NCI-H748 treated with DMSO at 0.1 percent for 48 hours (cell line): ENCODE measurements at places on chromosomes 12 and 14.
A peak's percentile ranks its signal among the peaks of the same experiment; 100 is the strongest.

- DNase-seq: no peak
Observed at GRCh38 chr12:32569259-32569658, 109.8 kb upstream of the DNM1L start.

DNA sequence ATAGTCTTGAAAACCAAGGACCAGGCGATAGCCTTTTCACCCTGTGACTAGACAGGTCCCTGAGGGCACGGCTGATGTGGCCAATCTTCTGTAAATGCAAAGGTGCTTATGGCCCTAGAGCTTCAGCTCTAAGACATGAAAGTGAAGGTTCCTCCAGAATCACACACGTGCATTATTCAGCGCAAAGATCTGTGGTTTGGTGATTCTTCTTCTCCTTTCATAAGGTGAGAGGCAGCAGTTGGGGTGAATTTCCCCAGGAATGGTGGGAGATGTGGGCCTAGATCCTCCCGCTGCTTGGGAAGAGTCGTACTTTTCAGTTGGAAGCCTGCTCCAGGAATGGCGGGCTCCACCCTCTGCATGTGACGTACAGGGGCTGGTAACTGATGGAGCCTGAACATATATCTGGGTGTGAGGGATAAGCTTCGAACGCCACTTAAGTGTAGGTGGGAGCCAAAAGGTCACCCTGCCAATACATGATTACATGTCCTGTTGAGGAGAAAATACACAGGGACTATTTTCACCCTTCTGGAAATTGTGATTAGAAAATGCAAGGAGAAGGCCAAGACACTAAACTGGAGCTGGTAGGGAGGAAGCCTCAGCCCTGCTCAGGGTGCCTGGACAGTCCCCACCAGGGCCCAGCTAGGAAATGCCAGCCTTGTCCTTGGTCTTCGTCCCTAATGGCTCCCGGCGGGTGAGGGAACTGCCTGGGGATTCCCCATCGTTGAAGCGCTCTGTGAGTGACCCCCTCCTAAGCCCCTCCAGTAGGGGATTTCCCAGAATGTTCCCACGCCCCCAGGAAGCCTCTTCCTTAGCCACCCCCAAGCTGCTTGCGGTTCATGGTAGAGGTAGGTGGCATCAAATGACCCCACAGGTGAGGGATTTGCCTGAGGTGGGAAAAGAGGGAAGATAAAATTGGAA lies 17.6 kb downstream of the BATF start:
- DNase-seq: no peak

DNA sequence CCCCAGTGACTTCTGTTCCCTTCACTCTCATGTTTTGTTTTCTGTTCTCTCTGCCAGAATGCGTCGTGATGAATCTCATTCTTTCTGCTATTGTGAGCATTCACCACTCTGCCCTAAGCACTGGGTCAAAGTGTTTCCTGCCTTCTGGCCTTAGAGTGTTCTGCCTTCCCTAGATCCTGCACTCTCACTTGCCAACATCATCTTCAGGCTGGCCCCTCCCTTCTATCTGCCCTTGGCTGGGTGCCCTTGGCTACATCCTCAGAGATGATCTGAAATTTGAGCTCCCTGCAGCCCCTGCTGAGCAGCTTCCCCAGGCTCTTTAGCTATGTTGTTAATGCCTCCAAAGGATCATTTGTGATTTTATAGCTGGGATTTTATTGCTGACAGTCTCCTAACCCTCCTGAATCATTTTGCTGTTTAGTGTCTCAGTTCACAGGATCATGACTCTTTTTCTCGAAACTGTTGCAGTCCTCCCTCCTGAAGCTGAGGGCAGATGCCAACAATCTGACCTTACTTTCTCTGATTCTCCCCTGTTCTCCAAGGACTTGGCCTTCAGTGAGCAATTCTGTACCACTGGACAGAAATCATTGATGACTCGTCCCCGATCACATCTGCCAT lies 4.5 kb downstream of the DHRS2 start:
- DNase-seq: no peak

DNA sequence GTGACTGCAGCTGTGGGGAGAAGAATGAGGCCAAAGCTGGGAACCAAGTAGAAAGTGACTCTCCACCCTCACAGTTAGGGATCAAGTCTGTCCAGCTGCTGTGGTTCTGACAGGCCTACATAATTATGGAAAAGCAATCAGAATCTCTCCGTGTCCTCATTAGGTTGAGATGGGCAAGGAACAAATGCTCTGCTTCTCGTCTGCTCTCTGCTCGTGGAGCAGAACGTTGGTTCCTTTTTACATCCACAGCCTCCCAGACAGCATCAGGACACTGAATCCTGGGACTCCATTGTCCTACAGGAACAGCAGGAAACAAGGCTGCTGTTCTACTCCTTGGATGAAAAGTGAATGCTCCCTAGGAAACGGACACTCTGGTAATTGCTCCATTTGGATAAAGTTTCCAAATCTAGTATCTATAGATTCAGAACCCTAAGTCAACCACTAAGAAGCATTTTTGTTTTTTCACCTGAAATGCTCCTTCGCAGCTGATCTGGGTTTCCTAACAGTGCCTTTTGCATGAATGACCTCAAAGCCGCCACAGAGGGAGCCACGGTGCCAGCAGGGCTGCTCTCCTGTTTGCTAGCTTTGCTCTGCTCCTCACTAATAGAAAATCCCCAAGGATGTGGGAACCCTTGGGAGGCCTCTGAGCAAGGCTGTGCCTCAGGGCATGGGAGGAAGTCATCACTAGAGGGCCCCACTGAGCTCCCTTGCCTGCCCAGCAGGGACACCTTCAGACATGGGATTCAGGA lies 102.0 kb downstream of the EGLN3 start:
- DNase-seq: peak; percentile 48

DNA sequence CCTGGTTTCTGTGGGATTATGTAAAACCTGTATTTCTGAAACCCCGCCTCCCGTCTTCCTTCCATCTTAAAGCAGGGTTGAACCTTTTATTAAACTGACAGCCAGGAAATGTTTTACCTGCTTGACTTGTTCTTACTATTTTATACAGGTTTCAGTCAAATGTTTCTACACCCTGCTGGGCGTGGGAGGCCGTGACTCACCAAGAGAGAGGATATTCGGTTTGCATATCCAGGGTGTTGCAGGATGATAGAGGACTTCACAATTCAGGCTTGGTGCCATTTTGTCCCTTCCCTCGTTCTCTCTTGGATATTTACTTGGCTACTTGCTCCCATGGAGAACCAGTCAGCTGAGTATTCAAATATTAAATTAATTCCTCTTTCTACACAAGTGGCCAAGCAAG lies 69.7 kb downstream of the ARF6 start:
- no peak for DNase-seq

- no peak for DNase-seq
Observed at GRCh38 chr12:15731940-15732339, 57.2 kb downstream of the EPS8 start.

DNA sequence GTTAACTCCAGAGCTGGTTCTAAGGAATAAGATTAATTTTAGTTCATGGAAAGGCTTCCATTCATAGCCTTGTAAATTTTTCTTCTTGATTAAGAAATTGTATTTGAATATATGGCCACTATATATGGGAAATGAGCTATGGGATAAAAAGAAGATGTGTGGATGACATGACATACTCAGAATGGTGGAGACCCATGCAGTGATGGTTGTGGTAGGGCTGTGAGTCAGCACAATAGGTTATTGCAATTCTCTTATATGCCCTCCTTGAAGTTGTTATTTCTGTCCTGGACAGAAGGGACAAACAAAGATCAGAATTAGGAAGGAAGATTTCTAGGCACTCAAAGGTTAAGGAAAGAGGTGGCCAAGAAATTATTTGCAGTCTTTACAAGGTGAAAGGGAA lies 21.5 kb downstream of the RASSF9 start:
- DNase-seq: no peak

DNA sequence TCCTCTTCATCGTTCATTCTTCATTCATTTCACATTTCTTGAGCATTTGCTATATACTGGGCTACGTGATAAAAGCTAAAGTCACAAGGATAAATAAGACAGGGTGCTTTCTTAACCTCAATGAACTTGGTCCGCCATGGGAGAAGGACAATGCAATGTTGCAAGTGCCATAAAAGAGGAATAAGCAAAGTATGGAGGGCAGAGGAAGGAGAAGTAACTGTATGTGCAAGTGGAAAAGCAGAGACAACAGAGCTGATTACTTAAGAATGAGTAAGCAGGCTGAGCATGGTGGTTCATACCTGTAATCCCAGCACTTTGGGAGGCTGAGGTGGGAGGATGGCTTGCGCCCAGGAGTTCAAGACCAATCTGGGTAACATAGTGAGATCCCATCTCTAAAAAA lies 14.4 kb downstream of the AREL1 start:
- no peak for DNase-seq

DNA sequence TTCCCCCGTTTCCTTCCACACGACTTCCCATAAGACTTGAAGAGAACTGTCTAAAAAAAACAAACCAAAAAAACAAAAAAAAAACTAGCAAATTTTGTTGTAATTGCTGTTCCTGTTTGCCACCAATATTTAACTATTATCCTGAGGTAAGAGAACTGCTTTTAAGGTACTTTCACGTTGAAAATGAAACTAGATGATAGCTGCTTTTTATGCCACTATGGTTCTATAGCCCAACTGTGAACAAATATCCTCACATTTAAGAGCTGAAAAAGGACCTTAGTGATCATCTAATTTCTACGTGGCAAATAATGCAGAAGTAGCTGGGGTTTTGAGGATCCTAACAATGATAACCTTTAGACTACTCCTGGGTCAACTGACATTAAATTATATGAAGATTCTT lies 98.6 kb downstream of the TAOK3 start:
- no peak for DNase-seq

GRCh38 chr14:97212399-97212798 lies 415.2 kb downstream of the VRK1 start:
- DNase-seq: no peak

- no peak for DNase-seq
Observed at GRCh38 chr12:24960222-24960855, 11.4 kb upstream of the BCAT1 start.

DNA sequence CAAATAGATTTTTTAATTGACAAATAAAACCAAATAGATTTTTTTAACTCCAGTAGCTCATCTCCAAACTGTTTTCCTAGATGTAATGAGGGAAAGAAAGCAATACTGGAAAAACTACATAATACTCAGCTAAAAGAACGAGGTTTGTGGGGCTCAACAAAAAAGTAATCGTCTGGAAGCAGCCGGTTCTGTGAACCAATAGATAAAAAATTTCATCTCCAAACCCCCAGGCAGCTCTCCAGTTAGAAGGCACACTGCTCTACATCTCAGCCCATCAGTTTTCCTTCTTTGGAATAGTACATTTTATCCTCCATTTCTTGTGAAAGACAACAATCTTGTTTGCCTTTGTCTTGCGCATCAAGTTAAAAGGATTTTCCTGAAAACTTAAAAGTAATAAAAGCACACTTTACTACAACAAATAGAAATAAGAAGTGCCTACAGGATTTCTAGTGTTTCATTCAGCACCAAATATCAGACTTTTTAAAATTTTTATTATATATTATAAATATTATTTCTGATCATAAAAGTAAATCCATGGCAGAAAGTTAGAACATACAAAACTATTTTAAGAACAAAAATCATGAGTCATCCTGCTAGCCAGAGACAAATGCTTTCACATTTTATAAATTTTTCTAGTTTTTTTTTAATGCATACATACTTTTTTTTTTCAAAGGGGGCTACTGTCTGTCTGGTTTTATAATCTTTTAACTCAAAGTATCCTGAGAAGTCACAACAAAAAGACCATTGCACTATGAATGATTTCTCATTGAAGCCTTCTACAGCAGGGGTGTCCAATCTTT lies 67.7 kb downstream of the EPS8 start:
- DNase-seq: no peak

DNA sequence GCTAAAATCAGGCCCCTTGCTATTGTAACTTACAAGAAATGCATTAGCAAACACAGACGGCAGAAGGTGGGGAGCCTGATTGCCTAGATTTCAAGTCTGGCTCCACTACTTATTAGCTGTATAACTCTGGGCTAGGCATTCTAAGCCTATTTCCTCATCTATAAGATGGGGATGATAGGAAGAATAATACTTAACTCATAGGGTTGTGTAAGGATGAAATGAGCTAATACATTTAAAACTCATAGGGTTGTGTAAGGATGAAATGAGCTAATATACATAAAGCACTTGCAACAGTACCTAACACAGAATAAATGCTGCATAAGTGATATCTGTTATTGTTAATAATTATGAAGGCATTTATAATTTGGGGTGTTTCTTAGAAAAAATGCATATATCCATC lies 60.1 kb upstream of the DIO2 start:
- no peak for DNase-seq

DNA sequence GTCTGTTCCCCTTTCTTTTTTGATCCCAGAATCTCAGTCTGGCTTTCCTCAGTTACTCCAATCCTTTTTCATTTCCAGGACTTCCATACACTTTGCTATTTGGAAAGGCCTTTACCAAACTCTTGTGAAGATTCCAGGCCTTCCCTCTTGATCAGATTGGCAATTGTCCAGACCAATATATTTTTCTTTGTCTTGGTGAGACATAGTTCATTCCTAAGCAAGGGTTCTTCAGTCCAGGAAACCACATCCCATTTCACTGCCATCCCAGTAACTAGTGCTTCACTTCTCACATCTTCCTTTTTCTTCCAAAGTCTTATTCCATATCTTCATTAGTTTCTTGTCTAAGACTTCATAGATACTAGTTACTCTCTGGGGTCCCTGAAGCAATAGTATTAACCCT lies 2.1 kb upstream of the PTPRQ start:
- DNase-seq: no peak

- DNase-seq: no peak
Observed at GRCh38 chr14:98293576-98293975, 978.4 kb downstream of the BCL11B start.

DNA sequence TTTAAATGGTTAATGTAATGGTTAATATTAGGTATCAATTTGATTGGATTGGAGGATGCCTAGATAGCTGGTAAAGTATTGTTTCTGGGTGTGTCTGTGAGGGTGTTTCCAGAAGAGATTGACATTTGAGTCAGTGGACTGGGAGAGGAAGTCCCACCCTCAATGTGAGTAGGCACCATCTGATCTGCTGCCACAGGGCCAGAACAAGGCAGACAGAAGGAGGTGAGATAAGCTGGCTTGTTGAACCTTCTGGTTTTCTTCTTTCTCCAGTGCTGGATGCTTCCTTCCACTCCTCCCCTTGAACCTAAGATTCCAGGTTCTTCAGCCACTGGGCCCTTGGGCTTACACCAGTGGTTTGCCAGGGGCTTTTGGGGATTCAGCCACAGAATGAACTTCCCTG lies 756.5 kb upstream of the LRFN5 start:
- no peak for DNase-seq
